Esophagus squamous epithelium (tissue), 5 donors: ENCODE measurements at places on chromosomes 7 and 10.

DNA sequence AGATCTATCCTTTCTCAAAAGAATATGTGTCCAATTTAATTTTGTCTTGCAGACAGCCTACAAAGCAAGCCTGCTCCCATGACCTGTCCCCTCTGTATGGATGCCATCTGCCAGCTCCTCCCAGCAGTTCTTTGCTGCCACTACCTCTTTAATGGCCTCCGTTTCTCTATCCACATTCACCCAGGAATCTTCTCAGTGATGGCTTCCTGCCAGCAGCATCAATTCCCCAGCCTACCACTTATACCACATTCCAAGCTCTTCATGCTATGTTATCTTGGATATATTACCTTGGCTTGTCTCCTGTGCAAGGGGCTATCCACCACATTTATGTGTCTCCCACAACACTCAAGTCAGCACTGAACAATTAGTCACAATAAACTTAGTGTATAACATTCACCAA is 133.2 kb downstream of the VPS50 start:
- no peak overlapping the region for H3K4me3 ChIP-seq
- DNase-seq: no peak
- no peaks in the 10 kb centered on the region for H3K4me1 ChIP-seq
- H3K27ac ChIP-seq: no peak overlapping the region

DNA sequence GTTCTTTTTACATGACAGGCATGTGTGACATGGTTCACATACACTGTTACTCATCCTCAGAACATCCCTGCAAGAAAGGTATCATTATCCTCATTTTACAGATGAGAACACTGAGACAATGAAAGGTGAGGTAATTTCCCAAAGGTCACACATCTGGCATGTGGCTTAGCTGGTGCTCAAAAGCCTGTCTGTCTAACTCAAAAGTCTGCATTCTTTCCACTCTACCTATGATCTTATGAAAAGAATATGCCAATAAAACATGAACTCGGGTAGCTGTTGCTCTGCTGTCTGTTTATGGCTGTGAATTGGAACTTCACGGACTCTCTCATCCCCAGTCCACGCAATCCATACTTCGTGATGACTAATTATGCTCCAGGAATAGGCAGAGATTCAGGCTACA is 79.0 kb upstream of the ODAD2 start:
- no peaks in the 10 kb centered on the region for H3K27me3 ChIP-seq
- H3K4me3 ChIP-seq: no peak overlapping the region
- H3K36me3 ChIP-seq: no peaks in the 10 kb centered on the region
- no peaks in the 10 kb centered on the region for H3K4me1 ChIP-seq

DNA sequence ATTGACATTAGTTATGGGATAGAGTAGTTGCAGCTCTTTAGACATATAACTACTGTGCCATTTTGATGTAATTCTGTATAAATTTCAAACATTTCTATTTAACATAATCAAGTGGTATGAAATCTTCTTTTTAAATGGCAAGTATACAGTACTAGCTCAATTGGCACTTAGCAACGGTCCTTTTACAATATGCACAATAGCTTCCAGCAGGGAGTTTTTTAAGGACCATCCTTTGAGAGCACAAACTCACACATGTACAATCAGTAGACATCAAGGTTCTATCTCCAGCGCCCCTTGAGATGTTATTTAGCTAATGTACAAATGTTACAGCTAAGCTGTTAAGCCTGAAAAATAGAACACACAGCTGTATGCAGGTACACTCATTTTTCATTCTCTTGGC is 480.7 kb downstream of the TFEC start:
- DNase-seq: no peak
- H3K4me3 ChIP-seq: no peak overlapping the region
- H3K27me3 ChIP-seq: no peaks in the 10 kb centered on the region
- H3K36me3 ChIP-seq: no peaks in the 10 kb centered on the region
- no peak overlapping the region for H3K27ac ChIP-seq
- no peaks in the 10 kb centered on the region for H3K4me1 ChIP-seq

GRCh38 chr7:139942636-139943035 is 113.6 kb downstream of the TBXAS1 start:
- no peak overlapping the region for H3K27ac ChIP-seq
- H3K4me3 ChIP-seq: no peak overlapping the region
- no peaks in the 10 kb centered on the region for H3K4me1 ChIP-seq
- no peaks in the 10 kb centered on the region for H3K27me3 ChIP-seq
- H3K36me3 ChIP-seq: no peaks in the 10 kb centered on the region

- no peak for DNase-seq
- H3K27me3 ChIP-seq: no peaks in the 10 kb centered on the region
- H3K4me3 ChIP-seq: no peak overlapping the region
- H3K36me3 ChIP-seq: no peaks in the 10 kb centered on the region
- H3K27ac ChIP-seq: no peak overlapping the region
These were observed 5.3 kb downstream of the CPA1 start for GRCh38 chr7:130385600-130386066.

DNA sequence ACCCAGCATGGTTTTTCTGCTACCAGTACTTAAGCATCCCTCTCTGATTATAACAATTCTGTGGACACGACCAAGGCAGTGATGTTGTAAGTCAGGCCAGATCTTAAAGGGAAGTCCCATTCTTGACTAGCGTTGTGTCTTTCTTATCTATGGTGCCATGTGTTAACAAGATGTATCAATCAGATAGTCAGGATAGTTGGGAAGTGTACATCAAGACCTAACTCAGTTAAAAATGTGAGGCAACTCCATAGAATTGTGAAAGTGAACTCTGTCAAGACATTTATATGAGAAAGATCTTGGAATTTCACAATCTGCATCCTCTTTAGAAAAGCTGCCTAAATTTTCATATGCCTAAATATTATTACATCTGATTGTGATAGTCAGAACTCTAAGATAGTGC is 341.7 kb upstream of the SEMA3D start:
- DNase-seq: no peak
- H3K4me3 ChIP-seq: no peak overlapping the region
- no peaks in the 10 kb centered on the region for H3K4me1 ChIP-seq

DNA sequence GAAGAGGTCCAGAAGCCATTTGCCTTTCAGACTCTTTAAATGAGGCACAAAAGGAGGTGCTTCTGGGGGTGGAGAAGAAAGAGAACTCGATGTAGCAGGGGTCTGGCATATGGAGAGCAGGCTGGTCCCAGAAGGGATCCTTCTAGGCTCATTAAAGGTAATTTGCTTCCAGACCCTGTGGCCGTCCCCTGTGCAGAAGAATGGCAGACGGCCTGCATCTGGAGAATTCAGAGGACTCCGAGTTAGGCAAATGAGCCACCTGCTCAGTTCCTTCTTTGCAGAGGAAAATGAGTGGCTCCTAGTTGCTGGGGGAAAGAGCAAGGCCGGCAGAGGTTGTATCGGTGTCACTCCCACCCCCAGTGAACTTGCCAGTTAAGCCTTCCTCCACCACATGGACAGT is 73.8 kb upstream of the FAM180A start:
- no peaks in the 10 kb centered on the region for H3K36me3 ChIP-seq
- peaks cover 7% of the 10 kb centered on the region for H3K27me3 ChIP-seq
- H3K4me3 ChIP-seq: no peak overlapping the region
- DNase-seq: no peak
- no peaks in the 10 kb centered on the region for H3K4me1 ChIP-seq

- H3K4me1 ChIP-seq: peaks cover 49% of the 10 kb centered on the region
- H3K27ac ChIP-seq: no peak overlapping the region
- no peaks in the 10 kb centered on the region for H3K36me3 ChIP-seq
- H3K4me3 ChIP-seq: no peak overlapping the region
- peaks cover 100% of the 10 kb centered on the region for H3K27me3 ChIP-seq
These were observed 6.8 kb upstream of the GATA3 start for GRCh38 chr10:8047452-8048280.

GRCh38 chr10:52741851-52742250 is 30.7 kb downstream of the MBL2 start:
- H3K27ac ChIP-seq: no peak overlapping the region
- DNase-seq: no peak
- no peaks in the 10 kb centered on the region for H3K36me3 ChIP-seq
- H3K4me1 ChIP-seq: no peaks in the 10 kb centered on the region
- H3K27me3 ChIP-seq: no peaks in the 10 kb centered on the region

GRCh38 chr10:89165923-89166322 is 41.2 kb downstream of the CH25H start:
- H3K4me3 ChIP-seq: no peak overlapping the region
- H3K27ac ChIP-seq: peak overlapping the region; percentile 59
- DNase-seq: no peak
- H3K27me3 ChIP-seq: no peaks in the 10 kb centered on the region
- H3K4me1 ChIP-seq: peaks cover 41% of the 10 kb centered on the region
- H3K36me3 ChIP-seq: no peaks in the 10 kb centered on the region
